Upper lobe of right lung (tissue), 1 donor: ENCODE measurements at places on chromosomes 7 and 10. TPM values are rescaled to one million over a fixed set of nuclear protein-coding genes. Genes with fewer than 3 reads are reported as not detected.

- no peak for DNase-seq
Measured at GRCh38 chr10:81019029-81019890, 481.6 kb downstream of the SH2D4B start.

- DNase-seq = no peak
Measured at GRCh38 chr7:833601-834258, 1.5 kb downstream of the SUN1 start.

- DNase-seq = no peak
Measured at GRCh38 chr10:112525200-112525599, 78.2 kb downstream of the VTI1A start.

DNA sequence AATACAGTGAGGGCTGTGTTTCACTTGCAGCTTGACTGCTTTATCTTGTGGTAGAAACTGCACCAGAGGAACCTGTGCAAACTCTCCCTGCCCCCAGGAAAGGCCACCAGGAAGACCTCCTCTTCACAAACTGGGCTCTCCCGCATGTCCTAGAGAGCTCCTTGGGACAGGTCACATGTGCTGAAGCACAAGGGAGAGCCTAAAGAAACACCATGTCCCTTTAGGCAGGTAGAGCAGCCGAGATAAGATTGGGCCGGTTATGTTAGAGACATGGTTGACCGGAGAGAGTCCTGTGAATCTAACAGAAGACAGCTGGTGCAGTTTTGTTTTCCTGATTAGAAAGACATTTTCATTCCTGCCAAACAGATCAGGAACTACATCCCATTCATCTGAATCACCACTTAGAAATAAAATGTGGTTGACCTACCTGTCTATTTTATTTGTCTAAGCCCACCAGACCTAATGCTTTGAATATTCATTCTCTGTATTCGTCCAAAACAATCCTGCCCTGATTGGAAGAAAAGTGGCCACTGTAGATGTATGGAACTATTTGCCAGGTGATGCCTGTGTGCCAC is 224.1 kb downstream of the GLI3 start:
- no peak for DNase-seq

The WDR37 gene
- 19.9 TPM for total RNA-seq

The TEX47 gene
- total RNA-seq = not detected

The CDHR1 gene
- total RNA-seq = 0.35 TPM

The STAG3 gene
- 2.3 TPM for total RNA-seq

The VAX1 gene
- total RNA-seq = not detected

The CLDN3 gene
- total RNA-seq = 11.8 TPM

The IGF2BP3 gene
- 3.3 TPM for total RNA-seq
